Ureter (tissue), 1 donor: ENCODE measurements at places on chromosomes 7 and 10. TPM values are rescaled to one million over a fixed set of nuclear protein-coding genes. Genes with fewer than 3 reads are reported as not detected.

AFAP1L2 gene
- total RNA-seq = 17.9 TPM

GRCh38 chr10:66931340-66931948 is 5.6 kb downstream of the LRRTM3 start:
- DNase-seq = no peak

DNA sequence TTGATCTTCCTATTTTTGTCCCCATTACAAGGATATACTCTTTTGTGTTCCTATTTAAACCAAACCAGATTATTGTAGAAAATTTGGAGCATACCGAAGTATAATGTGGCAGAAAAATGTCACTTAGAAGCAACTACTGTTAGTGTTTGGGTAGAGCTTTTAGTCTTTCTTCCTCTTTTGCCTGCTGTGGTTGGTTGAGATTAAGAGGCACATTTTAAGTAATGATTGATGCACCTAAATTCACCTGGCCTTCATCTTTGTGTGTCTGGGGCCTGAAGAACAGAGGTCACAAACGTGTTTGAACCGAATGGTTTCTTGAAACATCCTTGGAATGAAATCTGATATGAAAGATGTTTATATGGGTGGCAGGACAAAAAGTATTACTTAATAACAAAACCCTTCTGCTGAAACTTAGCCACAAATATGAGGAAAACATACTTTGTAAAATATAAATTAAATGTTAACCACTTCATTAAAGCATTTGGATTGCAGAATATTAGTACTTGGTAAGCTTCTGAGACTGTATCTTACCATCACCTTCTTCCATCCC is 2.6 kb downstream of the BPGM start:
- DNase-seq = no peak

GRCh38 chr10:77533146-77533886 is 104.3 kb downstream of the KCNMA1 start:
- no peak for DNase-seq
